ENCODE measurements at places on chromosomes 13 and 19.

DNA sequence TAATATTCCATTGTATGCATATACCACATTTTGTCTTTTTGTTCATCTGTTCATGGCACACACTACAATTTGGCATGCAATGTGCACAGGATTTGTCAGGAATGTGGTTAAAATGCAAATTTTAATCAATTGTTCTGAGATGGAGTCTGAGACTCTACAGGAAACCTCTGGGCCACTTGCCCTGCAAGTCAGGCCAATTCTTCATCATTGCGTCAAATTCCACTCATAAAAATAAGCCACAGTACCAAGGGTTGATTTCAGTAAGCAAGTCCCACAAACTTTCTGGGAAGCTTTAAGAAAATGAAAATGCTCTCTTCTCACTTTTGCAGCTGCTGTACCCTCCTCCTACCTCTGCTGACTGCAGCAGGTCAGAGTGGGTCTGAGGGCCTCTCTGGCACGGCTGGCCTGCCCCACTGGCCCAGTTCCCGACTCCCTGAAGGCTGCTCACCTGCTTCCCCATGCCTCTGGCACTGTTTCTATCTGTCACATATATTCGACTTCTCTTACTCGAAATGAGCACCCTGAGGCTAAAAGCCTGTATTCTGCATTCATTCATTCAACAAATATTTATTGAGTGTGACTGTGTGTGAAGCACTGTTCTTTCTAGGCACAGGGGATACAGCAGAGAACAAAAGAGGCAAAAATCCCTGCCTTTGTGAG lies 83.8 kb upstream of the WASF3 start:
- DNase-seq, result no peak

DNA sequence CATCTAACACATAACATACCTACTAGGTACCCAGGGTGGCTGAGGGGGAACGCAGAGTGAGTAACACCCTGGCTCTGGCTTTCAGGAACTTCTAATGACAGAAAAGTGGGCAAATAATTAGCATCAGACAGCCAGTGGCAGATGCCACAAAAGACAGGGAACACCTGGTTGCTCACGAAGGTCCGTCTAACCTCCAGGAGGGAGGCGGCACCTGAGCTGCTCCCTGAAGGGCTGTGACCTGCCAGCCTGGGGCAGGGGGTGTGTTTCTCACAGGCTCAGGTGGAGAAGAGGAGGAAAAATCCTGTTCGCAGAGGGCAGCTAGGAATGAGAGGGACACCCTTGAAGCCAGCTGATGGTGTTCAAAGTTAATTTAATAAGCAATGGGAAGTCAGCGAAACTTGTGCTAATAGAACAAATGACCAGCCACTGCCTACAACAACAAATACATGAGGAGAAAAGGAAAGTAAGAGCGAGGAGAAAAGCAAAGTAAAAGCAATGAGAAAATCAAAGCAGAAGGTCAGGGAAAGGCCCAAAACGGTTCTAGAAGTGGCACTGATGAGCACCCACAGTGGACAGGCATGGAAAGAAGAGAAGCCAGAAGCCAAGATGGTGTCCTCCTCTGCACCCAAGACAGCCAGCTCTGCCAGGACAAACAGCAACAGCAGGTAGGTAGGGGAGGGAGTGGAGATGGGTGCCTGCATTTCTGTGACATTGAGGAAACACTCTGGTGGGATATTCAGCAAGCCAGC lies 87.3 kb downstream of the STK24 start:
- no peak for DNase-seq

DNA sequence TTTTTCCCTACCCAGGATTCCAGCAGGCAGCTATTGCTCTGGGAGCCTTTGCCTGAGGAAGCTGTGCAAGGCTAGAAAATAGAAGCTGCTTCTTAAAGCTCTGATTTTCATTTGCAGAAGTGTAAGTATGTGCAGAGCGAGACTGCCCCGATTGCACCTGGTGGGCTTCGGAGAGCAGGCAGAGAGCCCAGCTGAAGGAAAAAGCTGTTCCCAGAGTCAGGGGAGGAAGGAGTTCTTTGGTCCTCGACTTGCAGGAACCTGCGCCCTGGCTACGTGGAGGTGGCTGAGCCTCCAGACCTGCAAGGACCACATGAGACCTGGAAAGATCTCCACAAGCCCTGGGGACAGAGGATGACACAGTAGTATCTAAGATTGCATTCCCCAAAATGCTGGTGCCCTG lies 235.0 kb upstream of the ARGLU1 start:
- no peak for DNase-seq

GRCh38 chr13:26019881-26020870 lies 31.6 kb downstream of the SHISA2 start:
- no peak for DNase-seq

DNA sequence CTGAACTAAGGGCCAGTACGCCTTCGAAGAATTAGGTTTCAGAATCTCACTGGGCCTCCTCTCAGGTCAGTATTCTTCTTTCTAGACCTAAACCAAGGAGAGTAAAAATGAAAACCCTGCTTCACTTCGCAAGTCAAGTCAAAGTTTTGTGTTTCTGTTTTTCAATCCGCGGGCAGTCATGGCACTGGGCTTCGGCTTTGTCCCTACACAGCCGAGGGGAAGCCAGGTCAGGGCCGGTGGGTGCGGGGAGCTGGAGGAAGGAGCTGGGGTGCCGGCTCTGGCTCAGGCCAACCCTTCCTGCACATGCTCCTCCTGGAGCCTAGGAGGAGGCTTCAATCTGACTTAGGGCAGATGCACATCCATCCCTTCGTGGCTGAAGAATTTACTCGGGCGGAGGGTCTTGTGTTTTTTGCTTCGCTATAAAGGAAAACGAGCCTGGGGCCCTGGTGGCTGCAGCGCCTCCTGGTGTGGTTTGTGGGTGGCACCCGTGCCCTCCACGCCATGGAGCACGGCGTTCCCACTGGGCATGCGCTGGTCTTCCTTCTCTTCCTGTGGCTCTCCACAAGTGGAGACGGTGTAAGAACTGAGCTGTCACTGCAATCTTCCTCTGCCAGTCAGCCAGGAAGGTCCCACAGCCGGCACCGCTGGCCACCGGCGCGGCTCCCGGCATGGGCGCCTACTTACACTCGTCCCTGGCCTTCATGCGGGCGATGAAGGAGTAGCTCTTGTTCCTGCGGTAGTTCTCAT lies 22.5 kb downstream of the C19orf44 start:
- DNase-seq, result no peak

- no peak for DNase-seq
These were observed 12.0 kb downstream of the B3GNT8 start for GRCh38 chr19:41415154-41415571.

DNA sequence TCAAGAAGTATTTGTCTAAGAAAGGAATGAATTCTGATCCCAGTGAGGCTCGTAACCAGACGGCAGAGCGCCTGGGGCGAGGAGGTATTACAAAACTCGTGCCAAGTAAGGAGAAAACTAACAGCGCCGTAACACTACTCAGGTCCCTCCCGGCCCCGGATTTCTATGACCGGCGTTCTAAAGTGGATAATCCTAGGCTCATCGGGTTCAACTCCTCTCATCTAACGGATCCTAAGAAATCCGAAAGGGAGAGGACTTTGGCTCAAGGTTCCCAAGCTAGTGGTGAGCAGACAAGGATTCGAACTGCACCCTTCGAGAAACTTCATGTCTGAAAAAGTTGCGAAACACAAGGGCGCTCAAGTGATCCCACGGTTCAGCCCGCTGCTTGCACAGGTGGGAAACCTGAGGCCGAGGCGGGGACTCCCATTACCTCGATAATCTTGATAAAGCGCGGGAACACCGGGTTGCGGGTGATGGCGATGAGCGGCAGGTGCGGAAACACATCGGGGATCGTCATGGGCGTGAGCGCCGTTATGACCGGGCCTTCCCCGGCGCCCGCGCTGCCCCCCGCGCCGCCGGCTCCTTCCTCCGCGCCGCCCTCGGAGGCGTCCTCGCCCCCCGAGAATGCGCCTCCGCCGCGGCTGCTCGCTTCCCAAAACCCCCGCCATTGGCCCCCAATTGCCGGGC lies 529 bp downstream of the LONP1 start:
- DNase-seq, result peak; percentile 27

DNA sequence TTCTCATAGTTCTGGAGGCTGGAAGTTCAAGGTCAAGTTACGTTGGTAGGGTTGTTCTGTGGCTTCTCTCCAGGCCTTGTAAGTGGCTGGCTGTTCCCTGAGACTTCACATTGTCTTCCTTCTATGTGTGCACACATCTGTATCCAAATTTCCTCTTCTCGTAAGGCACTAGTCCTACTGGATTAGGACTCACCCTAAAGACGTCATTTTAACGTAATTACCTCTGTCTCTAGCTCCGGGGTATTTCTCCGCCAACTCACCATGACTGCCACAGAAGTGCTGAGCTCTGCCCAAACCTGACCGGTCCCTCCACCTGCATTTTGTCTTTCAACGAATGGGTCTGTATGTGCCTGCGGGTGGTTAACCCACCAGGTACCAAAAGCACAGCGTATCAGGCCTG lies 8.7 kb upstream of the SYDE1 start:
- no peak for DNase-seq

DNA sequence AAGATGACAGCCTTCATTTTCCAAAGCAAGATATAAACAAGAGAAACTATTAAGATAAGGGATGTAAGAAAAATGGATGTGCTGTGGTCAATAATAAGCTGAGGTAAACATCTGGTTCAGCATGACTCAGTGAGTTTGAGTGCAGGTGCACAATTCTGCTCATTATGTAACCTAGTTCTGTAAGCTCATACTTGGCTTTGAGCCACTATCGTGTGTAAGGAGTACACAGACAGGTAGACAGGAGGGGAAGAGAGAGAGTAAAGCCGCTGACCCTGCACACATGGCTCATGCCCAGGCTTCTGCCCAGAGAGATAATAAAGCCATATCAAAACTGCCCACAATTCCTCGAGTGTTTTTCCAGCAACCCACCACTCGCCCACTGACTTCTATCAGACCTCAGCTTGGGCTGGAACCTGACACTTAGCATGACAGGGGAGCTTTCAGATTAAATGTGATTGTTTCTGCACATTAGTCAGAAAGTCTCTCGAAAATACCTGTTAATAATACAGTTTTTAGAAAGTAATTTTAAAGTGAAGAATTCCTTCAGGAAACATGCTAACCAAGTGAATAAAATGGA lies 51.7 kb downstream of the ZNF91 start:
- no peak for DNase-seq

GRCh38 chr13:48456546-48456945 lies 43.6 kb upstream of the LPAR6 start:
- no peak for DNase-seq

DNA sequence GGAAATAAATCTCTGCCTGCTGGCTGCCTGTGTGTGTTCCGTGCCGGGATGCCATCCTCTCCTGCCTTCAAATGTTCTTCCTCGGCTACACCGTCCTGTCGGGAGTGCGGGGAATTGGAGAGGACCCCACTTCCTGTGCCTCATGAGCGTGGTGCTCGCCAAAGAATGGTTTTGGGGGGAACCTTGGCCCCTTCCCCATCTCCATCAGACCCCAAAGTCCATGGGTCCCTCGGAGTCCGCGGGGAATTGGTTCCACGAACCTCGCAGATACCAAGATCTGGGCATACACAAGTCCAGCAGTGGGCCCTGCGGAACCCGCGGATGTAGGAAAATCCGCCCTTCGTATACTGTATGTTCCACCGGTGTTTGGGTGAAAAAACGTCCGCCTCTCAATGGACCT lies 2.3 kb upstream of the ZNF865 start:
- DNase-seq, result no peak

GRCh38 chr19:956766-957440 lies 27.2 kb upstream of the WDR18 start:
- no peak for DNase-seq

- DNase-seq, result no peak
These were observed 291.9 kb upstream of the HTR2A start for GRCh38 chr13:47188802-47189201.

DNA sequence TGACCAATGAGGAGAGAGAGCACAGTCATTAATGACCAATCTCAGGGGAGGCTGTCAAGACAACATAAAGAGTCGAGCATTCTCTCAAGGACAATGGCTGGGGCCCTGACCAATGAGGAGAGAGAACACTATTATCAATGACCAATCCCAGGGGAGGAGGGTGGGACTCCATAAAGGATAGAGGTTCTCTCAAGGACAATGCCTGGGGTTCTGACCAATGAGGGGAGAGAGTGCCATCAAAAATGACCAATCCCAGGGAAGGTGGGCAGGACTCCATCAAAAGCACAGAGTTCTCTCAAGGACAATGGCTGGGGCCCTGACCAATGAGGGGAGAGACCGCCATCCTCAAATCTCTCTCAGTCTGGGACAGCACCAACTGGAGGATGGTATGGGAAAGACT lies 3.3 kb upstream of the KLK11 start:
- DNase-seq, result no peak

DNA sequence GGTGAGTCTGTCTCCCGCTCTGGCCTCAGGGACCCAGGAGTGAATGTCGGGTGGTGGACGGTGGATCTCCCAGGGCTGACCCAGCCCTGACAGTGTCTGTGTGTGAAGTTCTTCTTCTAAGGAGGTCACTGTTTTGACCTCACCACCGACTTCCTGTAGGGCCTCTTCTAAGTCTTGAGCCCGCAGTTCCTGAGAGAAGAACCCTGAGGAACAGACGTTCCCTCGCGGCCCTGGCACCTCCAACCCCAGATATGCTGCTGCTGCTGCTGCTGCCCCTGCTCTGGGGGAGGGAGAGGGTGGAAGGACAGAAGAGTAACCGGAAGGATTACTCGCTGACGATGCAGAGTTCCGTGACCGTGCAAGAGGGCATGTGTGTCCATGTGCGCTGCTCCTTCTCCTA lies at the start of gene SIGLEC7:
TSS of gene SIGLEC7 (plus strand) at position 183 of the 400 bp plus-strand sequence. CDS start at position 252, 69 bp downstream.
- DNase-seq, result no peak

DNA sequence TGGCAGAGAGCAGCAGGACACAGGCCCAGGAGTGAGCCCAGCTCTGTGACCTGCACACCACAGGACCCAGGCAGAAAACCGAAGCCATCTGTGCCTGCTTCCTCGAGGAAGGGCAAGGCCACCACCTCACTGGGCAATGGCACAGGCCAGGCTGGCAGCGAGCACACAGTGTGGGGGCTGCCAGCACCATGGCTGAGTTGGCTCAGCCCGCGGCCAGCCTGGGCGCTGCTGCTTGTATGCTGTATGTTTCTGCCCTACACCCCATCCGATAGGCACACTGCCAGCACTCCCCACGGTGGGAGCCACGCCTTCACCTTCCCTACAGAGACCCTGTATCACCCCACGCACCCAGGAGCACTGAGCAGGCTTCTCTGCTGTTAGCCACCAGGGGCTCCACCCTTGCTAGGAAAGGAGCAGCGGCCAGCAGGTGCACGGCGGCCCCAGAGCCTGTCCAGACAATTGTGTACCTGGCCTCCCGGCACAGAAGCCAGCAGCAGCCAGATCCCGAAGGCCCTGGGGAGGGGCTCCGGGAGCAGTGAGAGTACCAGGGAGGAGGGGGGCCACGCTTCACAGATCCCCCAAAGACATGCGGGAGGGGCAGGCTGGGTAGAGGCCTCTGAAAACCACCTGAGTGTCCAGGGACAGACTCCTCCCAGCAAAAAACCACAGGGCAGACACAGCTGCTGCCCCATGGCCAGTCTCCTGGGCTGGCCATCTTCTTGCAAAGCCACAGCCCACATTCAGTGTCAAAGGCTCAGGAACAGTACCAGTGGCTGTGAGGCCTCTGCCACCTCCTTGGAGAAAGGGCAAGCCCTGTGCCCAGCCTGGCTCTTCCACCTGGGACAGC lies 56.1 kb downstream of the MLLT1 start:
- DNase-seq, result no peak

All from CD4-positive, alpha-beta T cell treated with Interleukin-1 beta for 1 hour (primary cell).